ENCODE measurements at places on chromosomes 6 and 20. TPM values are rescaled to one million over a fixed set of nuclear protein-coding genes. Genes with fewer than 3 reads are reported as not detected.

DNA sequence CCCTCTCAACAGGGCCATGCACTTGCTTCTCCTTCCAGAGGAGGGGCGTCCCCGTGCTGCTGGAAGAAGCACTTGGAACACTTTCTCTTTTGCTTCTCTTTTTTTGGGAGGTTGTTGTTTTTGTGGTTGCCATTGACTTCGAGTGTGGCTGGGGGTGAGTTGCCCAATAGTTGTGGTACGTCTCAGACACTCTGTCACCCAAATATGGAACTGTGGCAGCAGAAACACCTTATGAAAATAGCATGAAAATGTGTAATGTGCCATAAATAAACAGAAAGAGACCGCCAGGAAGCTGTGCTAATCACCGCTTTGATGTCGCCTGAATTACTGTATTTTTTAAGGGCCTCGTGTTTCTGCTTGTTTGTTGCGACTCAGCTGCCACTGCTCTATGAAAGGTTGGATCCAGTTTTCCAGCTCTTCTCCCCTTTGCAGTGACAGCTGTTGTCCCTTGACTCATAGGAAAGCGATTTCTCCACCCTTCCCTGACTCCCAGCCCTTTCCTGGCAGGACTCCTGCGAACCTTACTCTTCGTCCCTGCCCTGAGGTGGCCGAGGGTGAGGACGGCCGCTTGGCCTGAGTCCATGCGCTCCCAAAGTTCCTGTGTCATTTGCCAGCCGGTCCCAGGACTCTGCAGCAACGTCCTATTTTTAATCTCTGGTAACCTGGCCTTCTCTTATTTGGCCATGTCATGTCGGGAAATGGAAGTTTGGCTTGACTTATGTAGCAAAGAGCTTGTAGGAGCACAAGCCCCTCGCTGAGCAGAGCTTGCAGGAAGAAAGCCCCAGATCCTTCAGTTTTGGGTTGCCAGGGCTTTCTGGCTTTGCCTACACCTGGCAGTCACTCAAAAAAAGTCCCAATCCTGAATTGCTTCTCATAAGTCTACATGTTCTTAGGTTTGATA lies 694.6 kb downstream of the QKI start:
- DNase-seq: peak; percentile 78

DNA sequence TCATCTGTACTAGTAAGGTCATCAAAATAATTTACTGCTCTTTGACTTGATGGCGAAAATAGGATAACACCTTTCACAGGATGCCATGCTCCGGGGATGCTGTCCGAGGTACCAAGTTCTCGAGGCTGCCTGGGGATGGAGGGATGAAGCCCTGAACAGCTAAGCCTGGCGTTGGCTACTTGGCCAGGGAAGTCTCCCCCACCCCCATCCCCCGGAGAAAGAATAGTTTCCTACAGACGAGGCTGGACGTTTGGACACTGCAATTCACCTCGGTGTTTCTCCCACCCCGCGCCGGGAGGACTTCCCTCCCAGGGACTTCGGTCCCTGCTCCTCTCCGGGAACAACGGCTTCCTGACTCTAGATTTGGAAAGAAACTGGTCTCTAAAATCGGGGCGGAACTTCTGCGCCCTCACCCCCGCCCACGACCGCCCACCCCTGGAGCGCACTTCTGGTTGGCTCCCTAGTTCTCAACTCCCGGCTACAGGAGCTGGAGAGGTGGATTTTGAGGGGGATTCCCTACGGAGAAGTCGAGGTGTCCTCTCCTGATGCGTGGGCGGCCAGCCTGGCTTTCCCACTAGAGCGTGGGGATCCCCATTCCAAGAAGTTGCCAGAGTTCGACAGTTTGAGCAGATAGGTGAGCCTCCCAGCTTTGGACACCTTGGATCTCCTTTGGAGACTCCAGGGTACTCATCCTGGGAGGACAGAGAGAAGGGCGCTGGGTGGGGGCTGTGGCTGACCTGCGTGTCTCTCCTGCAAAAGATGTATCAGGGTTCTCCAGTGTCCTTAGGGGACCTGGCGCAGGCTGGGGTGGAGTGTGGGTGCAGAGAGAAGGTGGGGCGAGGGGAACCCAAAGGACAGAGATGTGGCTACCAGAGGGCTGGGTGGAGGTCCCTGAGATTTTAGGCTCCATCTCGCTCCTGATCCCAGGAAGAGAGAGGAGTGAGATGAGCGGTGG lies 1.1 kb downstream of the PCSK2 start:
- DNase-seq: peak; percentile 62

DNA sequence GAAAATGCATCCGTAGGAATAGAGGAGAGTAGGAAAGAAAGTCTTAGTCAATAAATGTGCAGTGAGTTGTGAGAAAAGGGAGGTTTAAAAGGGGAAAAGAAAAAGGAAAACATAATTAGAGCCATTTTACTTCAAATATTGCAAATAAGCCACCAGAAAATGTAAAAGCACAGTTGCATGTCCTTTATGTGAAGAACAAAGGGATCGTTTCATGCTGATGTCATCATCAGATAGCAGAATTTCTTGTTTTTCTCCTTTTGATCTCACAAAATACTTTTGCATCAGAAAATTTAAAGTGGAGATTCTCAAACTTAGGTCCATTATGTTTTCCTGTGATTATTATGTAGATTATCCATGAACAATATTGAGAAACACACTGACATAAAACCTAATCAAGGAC lies 166.7 kb downstream of the HAO1 start:
- no peak for DNase-seq

DNA sequence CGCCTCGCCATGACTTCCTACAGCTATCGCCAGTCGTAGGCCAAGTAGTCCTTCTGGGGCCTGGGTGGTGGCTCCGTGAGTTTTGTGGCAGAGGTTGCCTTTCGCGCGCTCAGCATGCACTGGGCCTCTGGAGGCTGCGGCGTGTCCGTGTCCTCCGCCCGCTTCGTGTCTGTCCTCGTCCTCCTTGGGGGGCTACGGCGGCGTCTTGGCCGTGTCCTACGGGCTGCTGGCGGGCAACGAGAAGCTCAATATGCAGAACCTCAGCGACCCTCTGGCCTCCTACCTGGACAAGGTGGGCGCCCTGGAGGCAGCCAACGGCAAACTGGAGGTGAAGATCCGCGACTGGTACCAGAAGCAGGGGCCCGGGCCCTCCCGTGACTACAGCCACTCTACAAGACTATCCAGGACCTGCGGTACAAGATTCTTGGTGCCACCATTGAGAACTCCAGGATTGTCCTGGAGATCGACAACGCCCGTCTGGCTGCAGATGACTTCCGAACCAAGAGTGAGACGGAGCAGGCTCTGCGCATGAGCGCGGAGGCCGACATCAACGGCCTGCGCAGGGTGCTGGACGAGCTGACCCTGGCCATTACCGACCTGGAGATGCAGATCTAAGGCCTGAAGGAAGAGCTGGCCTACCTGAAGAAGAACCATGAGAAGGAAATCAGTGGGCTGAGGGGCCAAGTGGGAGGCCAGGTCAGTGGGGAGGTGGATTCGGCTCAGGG lies 296.3 kb downstream of the OGFRL1 start:
- DNase-seq: no peak

Gene ASIP
- total RNA-seq: not detected

DNA sequence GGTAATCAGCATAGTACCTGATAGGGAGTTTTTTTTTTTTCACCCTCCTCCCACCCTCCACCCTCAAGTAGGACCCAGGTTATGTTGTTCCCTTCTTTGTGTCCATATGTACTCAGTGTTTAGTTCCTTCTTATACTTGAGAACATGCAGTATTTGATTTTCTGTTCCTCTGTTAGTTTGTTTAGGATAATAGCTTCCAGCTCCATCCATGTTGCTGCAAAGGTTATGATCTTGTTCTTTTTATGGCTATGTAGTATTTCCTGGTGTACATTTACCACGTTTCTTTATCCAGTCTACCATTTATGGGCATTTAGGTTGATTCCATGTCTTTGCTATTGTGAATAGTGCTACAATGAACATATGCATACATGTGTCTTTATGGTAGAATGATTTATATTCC lies 41.9 kb downstream of the FOXA2 start:
- no peak for DNase-seq

Gene PTGIS
- 67.5 TPM for total RNA-seq

Gene TBC1D32
- total RNA-seq: 2.0 TPM

DNA sequence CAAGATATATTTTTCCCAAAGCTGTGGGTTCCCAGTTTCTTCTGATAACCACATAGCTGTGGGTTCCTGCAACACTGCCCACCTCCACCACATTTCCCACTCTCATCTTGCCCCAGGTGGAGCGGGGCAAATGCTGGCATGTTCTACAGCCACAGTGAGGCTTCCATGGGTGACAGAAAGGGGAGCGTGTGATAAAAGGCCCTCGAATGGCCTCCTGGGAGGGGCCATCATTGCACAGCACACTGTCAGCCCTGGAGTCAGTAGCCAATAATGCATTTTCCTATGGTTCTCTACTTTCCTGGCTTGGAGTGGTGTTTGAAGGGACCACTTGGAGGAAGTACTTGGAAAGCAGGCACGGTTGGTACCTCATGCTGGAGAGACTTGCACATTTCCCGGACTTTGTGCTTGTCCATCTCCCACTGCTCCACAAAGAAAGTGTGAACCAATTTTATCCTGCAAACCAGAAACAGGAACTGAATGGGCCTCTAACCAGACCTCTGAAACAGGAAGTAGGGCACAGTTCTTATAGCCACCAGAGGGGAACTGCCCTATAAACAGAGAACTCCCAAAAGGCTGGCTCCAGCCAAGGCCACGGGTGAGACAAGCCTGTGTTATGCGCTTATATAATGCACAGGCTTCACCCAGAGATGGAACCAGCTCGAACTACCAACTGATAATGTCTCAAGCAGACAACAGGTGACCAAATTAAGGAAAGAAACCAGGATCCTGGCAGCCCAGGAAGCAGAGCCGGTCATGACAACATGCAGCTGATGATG lies 8.6 kb downstream of the MAP3K5 start:
- DNase-seq: no peak

DNA sequence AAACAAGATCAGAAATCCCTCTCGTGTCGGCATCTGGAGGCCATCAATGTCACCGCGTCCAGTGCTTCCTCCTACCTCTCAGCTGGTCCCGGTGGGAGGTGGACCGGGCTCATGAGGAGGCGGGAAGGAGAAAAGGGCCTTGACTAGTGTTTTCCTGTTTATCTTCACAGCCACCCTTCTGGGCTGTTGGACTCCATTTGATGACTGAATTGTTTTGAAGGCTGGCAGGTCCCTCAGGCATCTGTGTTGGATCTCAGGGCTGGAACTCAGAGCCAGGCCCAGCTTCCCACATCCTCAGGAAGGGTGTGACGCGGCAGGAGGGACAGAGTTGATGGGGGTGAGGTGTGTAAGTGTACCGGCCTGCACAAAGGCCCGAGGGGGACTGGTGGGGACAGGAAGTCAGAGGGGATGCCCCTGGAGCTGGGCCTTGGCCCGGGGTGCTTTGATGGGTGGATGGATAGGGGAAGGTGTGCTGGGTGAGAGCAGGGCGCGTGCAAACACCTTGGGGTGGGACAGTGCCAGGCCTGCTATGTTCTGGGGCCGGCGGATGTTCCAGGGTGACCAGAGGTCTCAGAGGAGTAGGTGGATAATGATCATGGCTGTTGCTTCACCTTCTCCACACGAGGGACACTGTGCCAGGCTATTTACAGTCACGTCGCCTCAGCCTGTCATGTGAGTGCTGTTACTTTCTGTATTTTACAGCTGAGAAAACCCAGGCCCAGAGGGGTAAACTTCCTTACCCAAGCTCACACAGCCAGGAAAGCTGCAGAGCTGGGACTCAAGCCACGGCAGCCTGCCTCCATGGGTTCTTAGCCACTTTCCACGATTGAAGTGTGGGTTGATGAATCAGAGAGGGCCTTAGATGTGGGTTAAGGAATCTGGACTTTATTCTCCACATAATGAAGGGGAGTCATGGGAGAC lies 17.9 kb upstream of the CHMP4B start:
- peak; percentile 86 for DNase-seq

DNA sequence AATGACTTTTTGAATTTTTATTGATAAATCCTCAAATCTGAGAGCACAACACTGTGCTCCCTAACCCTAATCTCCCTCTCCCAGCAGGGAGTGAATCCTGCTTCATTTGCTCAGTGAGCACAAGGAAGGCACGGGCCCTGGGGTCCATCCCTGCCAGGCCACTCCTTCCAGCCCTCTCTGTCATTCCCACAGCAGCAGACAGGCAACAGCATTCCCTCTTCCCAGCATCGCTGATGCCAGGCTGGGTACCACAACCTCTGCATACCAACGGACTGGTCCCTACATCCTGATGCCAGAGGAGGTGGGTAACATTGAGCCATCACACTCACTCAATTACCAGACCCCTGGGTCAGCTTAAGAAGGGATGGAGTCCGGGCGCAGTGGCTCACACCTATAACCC lies 34.2 kb downstream of the MRPL14 start:
- DNase-seq: no peak

Measured in sigmoid colon (tissue), 7 donors.